ENCODE measurements at places on chromosomes 4 and X.

GRCh38 chr4:76957004-76957738 is 7.6 kb downstream of the SEPTIN11 start:
- H3K4me3 ChIP-seq: no peak overlapping the region
- no peak overlapping the region for H3K27ac ChIP-seq
- H3K4me1 ChIP-seq: peaks cover 29% of the 10 kb centered on the region
- no peaks in the 10 kb centered on the region for H3K36me3 ChIP-seq
- no peak for DNase-seq

GRCh38 chrX:49930039-49930438 is 7.6 kb downstream of the CLCN5 start:
- no peaks in the 10 kb centered on the region for H3K4me1 ChIP-seq
- no peak for DNase-seq
- H3K27ac ChIP-seq: no peak overlapping the region
- no peak overlapping the region for H3K4me3 ChIP-seq
- no peaks in the 10 kb centered on the region for H3K36me3 ChIP-seq

DNA sequence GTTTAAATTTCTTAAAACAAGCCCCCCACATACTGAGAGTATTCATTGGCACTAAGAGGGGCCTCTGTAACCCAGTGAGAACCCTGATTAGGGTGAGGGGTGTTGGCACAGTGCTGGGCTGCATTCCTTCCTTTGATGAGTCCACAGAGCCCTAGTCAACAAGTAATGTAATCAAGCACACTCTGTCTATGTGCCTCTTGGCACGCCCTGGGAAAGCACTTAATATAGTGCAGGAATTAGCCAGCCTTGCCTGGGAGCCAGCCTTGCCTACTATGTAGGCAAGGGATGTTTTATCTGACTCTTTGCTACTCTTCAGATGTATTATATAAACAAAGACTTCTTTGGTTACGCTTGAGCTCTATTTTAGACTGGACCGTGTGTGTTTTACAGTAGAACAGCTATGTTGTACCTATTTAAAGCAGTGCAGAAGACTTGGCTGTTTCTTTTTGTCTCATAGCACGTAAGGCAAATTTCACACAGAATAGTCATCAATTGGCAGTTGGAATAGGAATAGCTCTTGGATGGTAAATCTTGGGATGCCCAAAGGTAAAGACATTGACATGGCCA is 64.3 kb downstream of the FRAS1 start:
- H3K27me3 ChIP-seq: no peaks in the 10 kb centered on the region
- H3K4me3 ChIP-seq: no peak overlapping the region
- H3K36me3 ChIP-seq: no peaks in the 10 kb centered on the region
- no peaks in the 10 kb centered on the region for H3K4me1 ChIP-seq

- no peak for DNase-seq
- no peak overlapping the region for H3K4me3 ChIP-seq
- no peaks in the 10 kb centered on the region for H3K27me3 ChIP-seq
- no peak overlapping the region for H3K27ac ChIP-seq
- H3K36me3 ChIP-seq: no peaks in the 10 kb centered on the region
- H3K4me1 ChIP-seq: peaks cover 12% of the 10 kb centered on the region
These were observed 29.6 kb downstream of the HERC3 start for GRCh38 chr4:88621763-88622327.

DNA sequence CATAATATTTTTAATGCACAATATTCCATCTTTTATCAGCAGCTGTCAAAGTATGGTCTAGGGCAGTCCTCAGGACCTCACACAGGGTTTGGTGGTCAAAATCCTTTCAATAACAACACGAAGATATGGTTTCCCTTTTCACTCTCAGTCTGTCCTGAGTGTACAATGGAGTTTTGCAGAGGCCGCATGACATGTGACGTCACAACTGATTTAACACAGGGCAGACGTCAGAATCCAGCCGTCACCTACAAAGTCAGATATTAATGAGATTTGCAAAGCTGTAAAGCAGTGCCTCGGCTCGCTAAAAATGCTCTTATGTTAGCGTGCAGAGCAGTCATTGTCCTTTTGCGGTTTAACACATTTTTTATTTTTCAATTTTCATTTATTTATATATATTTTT is 12.5 kb downstream of the ABLIM2 start:
- H3K27me3 ChIP-seq: no peaks in the 10 kb centered on the region
- no peak overlapping the region for H3K27ac ChIP-seq
- DNase-seq: no peak
- H3K4me3 ChIP-seq: no peak overlapping the region
- H3K4me1 ChIP-seq: peaks cover 14% of the 10 kb centered on the region

DNA sequence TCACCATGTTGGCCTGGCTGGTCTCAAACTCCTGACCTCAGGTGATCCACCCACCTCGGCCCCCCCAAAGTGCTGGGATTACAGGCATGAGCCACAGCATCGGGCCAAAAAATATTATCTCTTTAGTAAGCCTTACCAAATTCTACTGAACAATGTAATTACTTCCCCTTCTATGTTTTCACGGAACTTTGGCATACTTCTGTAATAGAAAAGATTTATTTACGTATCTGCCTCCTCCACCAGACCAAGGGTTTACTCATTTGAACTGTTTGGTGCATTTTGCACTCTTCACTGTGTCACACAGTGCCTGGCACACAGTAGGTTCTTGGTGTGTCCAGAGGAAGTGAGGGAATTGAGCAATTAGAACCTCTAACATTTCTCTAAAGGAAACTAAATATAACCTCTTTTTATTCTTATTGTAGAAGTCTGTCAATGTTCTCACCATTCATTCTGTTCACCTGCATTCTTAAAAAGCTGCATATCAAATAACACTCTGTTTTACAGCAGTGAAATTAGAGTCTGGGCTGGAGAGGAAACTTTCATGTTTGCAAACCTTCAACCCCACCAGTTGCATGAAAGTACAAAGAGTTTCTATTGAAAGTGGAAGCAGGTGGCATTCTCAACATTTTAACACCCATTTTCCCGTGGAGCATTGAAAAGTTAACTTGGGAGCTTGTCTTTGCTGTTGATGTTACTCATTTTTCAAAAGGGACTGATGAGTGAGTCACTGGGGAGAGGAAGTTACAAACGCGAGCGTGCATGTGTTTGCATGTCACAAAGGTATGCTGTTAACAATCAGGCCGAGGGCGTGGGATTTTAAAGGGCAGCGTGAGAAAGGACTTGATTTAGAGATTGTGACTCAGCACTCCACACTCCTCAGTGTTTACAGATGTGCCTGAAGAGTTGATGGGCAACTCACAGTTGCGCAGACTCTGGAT is 314.1 kb downstream of the STK32B start:
- no peak overlapping the region for H3K4me3 ChIP-seq
- no peaks in the 10 kb centered on the region for H3K4me1 ChIP-seq
- no peak for DNase-seq
- no peaks in the 10 kb centered on the region for H3K36me3 ChIP-seq
- H3K27ac ChIP-seq: no peak overlapping the region
- H3K27me3 ChIP-seq: no peaks in the 10 kb centered on the region

DNA sequence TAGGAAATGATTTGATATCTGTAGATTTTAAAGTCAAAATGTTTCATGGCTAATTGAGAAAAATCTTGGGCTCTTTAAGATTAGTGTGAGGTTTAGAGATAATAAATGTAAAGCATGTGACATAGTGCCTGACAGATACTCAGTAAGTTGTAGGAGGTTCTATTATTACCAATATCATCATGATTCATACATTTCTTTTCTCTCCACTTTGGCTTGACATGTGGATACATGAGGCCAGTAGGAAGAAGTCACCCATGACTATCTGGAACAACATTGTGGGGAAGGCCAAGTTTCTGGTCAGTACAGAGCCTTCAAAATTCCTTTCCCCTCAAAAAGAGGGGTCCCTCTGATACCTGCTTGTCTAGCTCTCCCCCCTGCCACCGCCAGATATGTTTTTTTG is 91.2 kb upstream of the SORBS2 start:
- H3K27me3 ChIP-seq: no peaks in the 10 kb centered on the region
- H3K4me1 ChIP-seq: no peaks in the 10 kb centered on the region
- no peak for DNase-seq

DNA sequence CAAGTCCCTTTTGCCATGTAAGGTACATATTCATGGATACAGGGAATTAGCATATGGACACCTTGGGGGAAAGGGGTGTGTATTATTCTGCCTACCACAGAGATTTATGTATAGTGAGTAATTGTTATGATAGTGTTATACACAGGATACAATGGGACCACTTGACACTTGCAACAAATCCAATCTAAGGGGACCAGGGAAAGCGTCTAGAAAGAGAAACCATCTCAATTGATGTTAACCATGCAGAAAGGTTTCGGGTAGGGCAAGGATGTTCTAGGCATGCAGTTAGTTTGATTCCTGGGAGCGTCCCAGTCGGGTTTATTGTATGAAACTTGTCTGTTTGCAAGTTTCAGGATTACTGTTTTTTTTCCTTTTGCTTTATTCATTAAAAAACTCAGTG is 34.2 kb downstream of the MMRN1 start:
- no peaks in the 10 kb centered on the region for H3K36me3 ChIP-seq
- H3K27ac ChIP-seq: no peak overlapping the region
- no peaks in the 10 kb centered on the region for H3K4me1 ChIP-seq
